ENCODE measurements at places on chromosomes 7 and 10. TPM values are rescaled to one million over a fixed set of nuclear protein-coding genes. Genes with fewer than 3 reads are reported as not detected.

The SAMD9 gene
- 4.9 TPM for total RNA-seq

DNA sequence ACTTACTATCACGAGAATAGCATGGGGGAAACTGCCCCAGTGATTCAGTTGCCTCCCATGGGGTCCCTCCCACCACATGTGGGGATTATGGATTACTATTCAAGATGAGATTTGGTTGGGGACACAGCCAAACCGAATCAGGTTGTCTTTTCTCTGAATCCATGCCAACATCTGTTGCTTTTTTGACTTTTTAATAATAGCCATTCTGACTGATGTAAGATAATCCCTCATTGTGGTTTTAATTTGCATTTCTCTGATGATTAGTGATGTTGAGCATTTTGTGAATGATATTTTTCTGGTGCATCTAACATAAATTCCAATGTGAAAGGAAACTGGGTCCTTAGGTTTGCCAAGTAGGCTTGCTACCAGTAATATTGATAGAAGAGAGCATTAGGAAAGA is 69.0 kb upstream of the ARHGAP21 start:
- no peak overlapping the region for H3K27ac ChIP-seq
- H3K27me3 ChIP-seq: no peaks in the 10 kb centered on the region
- H3K4me1 ChIP-seq: no peaks in the 10 kb centered on the region
- H3K36me3 ChIP-seq: no peaks in the 10 kb centered on the region
- no peak for DNase-seq

The IFIT1B gene
- total RNA-seq: not detected

DNA sequence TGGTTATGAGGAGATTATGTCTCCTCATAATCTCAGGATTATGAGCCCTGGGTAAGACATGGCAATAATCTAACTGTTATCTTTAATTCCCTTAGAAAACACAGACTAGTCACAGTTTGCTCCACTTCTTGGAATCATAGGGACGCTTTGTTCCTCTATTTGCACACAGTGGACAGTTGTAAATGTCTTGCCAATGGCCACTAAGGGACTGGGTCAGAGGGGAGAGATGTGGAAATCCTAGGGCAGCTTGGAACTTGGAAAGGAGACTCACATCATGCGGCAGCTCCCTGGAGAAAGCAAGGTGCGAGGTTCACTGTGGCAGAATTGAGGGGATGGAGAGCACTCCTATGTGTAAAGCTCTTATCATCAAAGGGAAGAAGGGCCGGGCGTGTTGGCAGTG is 266.1 kb downstream of the PRPF18 start:
- H3K27ac ChIP-seq: no peak overlapping the region
- no peaks in the 10 kb centered on the region for H3K27me3 ChIP-seq
- H3K36me3 ChIP-seq: no peaks in the 10 kb centered on the region
- no peak overlapping the region for H3K4me3 ChIP-seq
- H3K4me1 ChIP-seq: no peaks in the 10 kb centered on the region
- DNase-seq: no peak

The DENND2A gene
- 2.6 TPM for total RNA-seq

DNA sequence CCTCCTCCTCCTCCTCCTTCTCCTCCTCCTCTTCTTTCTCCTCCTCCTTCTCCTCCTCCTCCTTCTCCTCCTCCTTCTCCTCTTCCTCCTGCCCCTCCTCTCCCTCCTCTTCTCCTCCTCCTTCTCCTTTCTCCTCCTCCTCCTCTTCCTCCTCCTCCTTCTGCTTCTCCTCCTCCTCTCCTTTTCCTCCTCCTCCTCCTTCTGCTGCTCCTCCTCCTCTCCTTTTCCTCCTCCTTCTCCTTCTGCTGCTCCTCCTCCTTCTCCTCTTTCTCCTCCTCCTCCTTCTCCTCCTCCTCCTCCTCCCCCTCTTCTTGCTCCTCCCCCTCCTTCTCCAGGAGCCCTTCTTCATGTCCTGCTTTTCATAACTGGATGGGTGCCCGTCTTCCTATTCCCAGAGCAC is 12.2 kb downstream of the PLXNA4 start:
- DNase-seq: no peak
- H3K27ac ChIP-seq: no peak overlapping the region
- no peaks in the 10 kb centered on the region for H3K27me3 ChIP-seq
- H3K36me3 ChIP-seq: no peaks in the 10 kb centered on the region
- no peak overlapping the region for H3K4me3 ChIP-seq
- no peaks in the 10 kb centered on the region for H3K4me1 ChIP-seq

GRCh38 chr10:23070913-23071218 is 24.5 kb upstream of the MSRB2 start:
- H3K27me3 ChIP-seq: no peaks in the 10 kb centered on the region
- no peak for DNase-seq
- H3K4me1 ChIP-seq: peaks cover 3% of the 10 kb centered on the region
- H3K27ac ChIP-seq: no peak overlapping the region
- no peaks in the 10 kb centered on the region for H3K36me3 ChIP-seq

The COL1A2 gene
- 54.0 TPM for total RNA-seq

- no peaks in the 10 kb centered on the region for H3K4me1 ChIP-seq
- H3K27me3 ChIP-seq: no peaks in the 10 kb centered on the region
- no peak overlapping the region for H3K4me3 ChIP-seq
- no peaks in the 10 kb centered on the region for H3K36me3 ChIP-seq
- no peak overlapping the region for H3K27ac ChIP-seq
- DNase-seq: no peak
These were observed 69.6 kb downstream of the ASB13 start for GRCh38 chr10:5596611-5597341.

GRCh38 chr10:58300676-58301075 is 31.7 kb downstream of the CISD1 start:
- H3K4me3 ChIP-seq: no peak overlapping the region
- H3K4me1 ChIP-seq: no peaks in the 10 kb centered on the region
- H3K36me3 ChIP-seq: no peaks in the 10 kb centered on the region
- H3K27ac ChIP-seq: no peak overlapping the region

- H3K36me3 ChIP-seq: no peaks in the 10 kb centered on the region
- H3K4me1 ChIP-seq: peaks cover 21% of the 10 kb centered on the region
- H3K4me3 ChIP-seq: no peak overlapping the region
- H3K27ac ChIP-seq: no peak overlapping the region
These were observed 4.3 kb downstream of the LIMK1 start for GRCh38 chr7:74087791-74088453.

The TCAF2 gene
- 3.4 TPM for total RNA-seq

DNA sequence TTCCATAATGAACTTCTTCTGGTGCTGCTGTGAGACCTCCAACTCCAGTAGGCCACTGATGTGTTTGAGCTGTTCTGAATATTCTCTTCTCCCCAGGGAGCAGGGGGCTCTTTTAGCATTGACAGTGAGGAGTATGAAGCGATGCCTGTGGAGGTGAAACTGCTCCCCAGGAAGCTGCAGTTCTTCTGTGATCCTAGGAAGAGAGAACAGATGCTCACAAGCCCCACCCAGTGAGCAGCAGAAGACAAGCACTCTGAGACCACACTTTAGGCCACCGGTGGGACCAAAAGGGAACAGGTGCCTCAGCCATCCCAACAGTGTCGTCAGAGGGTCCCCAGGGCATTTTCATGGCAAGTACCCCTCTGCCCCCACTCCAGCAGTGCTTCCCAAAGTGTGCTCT is 49.3 kb downstream of the DENND11 start:
- H3K4me1 ChIP-seq: peaks cover 14% of the 10 kb centered on the region
- H3K36me3 ChIP-seq: no peaks in the 10 kb centered on the region
- H3K27ac ChIP-seq: no peak overlapping the region

Measured in body of pancreas (tissue), 4 donors.